Mesenteric fat pad (tissue), 1 donor: ENCODE measurements at places on chromosomes 1 and 21.

DNA sequence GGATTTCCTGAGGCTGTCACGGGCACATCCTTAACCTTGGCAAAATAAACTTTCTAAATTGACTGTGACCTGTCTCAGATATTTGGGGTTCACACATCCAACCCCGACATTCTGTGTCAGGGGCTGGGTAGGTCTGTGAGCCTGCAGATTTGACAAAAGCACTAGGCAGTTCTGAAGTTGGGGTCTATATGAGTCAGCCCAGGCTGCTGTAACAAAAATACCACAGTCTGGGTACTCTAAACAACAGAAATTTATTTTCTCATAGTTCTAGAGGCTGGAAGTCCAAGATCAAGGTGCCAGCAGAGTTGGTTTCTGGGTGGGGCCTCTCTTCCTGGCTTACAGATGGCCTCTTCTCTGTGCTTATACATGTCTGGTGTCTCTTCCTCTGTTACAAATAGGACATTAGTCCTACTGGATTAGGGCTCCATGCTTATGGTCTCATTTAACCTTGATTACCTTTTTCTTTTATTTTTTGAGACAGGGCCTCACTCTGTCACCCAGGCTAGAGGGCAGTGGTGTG lies 3.0 kb upstream of the CPLANE2 start:
- DNase-seq: no peak

DNA sequence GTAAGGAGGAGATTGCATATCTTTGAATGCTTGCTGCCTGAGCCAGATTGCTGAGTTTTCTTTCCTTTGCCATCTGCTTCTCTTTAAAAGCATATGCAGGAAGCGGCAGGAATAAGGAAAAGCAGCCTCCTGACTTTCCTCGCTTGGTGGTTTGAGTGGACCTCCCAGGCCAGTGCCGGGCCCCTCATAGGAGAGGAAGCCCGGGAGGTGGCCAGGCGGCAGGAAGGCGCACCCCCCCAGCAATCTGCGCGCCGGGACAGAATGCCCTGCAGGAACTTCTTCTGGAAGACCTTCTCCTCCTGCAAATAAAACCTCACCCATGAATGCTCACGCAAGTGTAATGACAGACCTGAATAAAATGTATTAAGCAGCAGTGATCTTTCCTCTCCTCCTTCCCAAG lies 1.5 kb downstream of the CORT start:
- no peak for DNase-seq

DNA sequence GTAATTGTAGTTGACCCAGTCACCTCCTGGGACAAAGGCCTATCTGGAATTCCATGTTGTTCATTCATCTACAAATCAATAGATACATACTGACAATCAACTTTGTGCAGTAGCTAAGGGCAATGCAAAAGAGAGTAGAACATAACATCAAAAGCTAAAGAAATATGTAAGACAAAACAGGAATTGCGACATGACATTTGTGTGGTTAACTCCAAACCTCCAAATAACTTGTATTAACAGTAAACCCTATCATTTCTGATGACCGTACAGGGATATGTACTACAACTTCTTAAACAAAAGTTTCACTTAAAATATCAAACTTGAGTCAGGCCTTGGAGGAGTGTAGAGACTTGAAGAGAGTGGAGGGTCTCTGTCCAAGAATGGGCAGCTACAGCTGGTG lies 317.6 kb downstream of the SPATA17 start:
- no peak for DNase-seq

DNA sequence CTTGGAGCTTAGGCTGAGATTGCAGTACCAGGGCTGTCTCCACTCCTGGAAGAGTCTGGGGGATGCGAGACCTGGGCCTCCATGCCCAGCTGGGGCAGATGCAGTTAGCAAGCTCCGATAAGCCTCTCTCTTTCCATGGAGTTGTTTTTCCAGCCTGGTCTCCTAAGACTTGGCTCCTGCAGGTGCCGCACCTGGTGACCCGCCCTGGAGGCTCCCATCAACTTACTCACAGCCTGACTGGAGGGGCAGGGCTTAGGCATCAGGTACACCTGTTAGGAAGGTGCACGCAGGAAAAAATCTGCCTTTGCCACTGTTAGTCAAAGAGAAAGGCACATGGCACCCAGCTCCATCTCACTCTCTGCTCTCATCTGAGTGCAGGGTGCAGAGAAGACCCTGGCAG lies 198.1 kb upstream of the TMEM51 start:
- DNase-seq: no peak
